ENCODE measurements at places on chromosomes 4 and X.

DNA sequence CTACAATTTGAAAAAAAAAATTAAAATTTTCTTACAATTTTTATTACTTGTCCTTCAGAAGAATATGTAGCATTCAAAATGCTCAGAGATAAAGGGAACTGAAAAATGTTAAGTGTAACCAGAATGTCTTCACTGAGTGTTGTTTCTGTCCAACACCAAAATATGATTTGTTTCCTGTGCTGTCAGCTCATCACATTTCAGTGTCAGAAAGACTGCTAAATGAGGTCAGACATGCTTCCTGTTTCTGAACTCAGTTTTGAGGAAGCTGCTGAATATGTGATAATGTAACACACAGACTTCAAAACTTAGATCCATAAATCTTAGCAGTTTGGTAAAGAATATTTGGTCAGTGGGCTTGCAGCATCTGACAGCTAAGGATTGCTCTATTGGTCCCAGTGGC lies 1849.7 kb downstream of the PCDH7 start:
- no peak for DNase-seq

DNA sequence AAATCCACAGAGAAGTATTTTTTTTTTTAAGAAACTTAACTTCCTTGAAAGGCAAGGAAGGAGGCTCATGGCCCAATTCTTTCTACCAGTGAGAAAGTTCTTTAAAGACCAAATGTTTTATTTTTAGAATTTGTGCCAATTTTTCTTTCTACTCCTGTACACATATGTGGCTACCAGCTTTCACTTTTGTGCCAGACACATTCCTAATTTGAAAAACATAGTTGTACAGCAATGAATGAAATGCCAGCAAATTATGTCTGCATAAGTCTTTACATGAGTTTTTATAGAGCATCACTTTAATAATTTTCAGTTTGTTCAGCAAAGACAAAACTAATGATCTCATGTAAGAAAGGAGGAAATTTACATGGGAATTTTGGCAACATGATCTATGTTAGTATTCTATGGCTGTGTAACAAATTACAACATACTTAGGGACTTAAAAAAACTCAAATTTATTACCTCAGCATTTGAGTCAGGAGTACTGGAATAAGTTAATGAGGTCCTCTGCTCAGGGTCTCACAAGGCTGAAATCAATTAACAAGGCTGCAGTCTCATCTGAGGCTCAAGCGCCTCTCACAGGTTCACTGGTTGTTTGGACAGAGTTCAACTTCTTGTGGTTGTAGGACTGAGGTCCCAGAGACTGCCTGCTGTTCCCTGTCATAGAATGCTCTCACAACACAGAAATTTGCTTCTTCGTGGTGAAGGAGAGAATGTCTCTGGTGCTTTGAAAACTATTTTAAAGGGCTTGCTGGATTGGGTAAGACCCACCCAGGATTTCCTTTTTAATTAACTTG lies 678.2 kb upstream of the FAM241A start:
- no peak for DNase-seq

DNA sequence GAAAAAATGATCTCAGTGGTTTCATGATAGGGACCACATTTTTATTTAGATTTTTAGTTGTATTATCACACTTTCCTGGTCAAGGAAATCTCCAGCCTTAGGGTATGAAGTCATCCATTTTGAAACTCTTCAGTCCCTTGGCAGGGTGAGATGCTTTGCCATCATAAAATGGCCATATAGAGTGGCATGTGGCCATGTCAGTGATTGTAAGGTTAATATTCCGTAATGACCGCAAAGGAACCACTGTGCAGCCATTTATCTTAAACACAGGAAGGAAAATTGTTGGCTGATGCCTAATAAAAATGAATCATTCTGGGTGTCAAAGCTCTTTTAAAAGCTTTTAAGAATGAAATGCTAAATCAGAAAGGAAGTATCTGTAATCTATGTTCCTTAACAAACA lies 35.6 kb downstream of the COMMD8 start:
- DNase-seq, result no peak

- no peak for DNase-seq
These were observed 637 bp downstream of the AMER1 start for GRCh38 chrX:64204701-64205440.

Data from stimulated activated CD8-positive, alpha-beta memory T cell treated with anti-CD3 and anti-CD28 coated beads, Interleukin-7, amount 100 ng/mL, for 1 hour (primary cell).